ENCODE measurements at places on chromosomes 2 and 18. TPM values are rescaled to one million over a fixed set of nuclear protein-coding genes. Genes with fewer than 3 reads are reported as not detected.

DNA sequence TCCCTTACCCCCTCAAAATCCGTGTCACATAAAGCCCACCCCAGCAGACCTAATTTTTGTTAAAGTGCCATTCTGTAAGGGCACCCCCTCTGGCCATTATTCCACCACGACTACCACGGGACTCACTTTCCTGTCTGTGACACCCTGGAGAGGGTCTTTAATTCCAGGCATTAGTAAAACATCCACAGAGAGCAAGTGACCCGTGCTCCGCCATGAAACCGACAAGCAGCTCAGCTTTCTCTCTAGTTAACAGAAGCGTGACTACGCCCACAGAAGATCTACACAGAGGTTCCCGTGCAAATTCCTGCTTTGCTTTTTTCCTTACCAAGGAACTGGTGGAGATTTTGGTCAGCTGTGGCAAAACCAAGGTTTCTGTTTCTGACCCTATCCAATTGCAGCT lies 4.4 kb downstream of the SIGLEC15 start:
- no peak for DNase-seq
- no peaks in the 10 kb centered on the region for H3K27me3 ChIP-seq
- no peaks in the 10 kb centered on the region for H3K36me3 ChIP-seq
- peaks cover 14% of the 10 kb centered on the region for H3K4me1 ChIP-seq
- no peak overlapping the region for H3K27ac ChIP-seq

DNA sequence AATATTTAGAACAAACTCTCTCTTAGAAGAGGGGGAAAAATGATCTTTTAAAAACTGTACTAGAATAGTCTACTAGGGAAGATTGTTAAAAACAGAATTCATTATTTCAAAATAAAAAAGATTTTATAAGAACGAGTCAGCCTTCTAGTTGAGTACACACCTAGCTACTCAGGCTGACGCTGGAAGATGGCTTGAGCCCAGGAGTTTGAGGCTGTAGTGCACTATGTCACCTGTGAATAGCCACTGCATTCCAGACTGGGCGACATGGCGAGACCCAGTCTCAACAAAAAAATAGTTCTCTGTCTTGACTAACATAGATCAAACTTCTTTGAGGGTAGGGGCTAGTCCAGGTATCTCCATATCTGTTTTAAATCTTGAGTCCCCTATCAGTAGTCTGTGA lies 33.9 kb downstream of the ERLEC1 start:
- no peak for DNase-seq
- no peak overlapping the region for H3K4me3 ChIP-seq
- no peaks in the 10 kb centered on the region for H3K4me1 ChIP-seq
- peaks cover 41% of the 10 kb centered on the region for H3K36me3 ChIP-seq
- H3K27me3 ChIP-seq, result no peaks in the 10 kb centered on the region

The ZNF519 gene
- total RNA-seq, result 19.6 TPM

The MAT2A gene
- 249 TPM for total RNA-seq

DNA sequence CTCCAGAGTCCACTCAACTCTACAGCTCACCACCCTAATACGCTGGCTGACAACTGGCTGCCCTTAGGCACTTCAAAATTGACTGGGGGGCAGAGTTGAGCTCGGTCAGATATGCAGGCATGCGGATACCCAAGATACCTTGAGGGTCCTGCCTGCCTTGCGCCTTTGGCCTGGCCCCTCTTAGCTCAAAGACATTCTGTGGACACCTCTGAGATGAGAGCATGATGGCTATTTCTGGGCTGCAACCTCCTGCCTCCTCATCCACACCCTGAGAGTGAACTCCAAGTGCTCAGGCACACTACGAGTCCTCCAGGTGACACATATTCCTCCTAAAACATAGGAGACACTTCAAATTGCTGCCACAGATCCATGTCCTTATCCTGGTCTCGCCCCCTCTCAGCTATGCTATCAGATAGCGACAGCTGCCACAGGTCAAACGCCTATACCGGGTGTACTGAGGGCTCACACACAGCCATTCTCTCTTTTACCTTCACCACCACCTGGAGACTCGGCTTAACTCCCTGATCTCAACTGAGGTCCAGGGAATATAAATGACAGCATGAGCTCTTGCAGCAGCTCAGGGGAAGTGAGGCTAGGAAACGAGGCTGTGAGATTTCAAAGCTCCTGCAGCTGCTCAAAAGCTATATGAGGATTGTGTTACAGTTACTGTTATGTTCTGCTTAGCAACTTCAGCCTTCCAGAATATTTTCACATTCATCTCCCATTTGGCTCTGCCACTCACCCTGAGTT lies 60.5 kb upstream of the TEX51 start:
- H3K4me1 ChIP-seq, result no peaks in the 10 kb centered on the region
- H3K36me3 ChIP-seq, result no peaks in the 10 kb centered on the region
- no peak overlapping the region for H3K4me3 ChIP-seq
- no peaks in the 10 kb centered on the region for H3K27me3 ChIP-seq
- H3K27ac ChIP-seq, result no peak overlapping the region

GRCh38 chr18:64409511-64409910 lies 260.6 kb upstream of the LINC00305 start:
- H3K36me3 ChIP-seq, result no peaks in the 10 kb centered on the region
- no peak overlapping the region for H3K27ac ChIP-seq
- H3K4me1 ChIP-seq, result no peaks in the 10 kb centered on the region
- DNase-seq, result no peak

The SLC19A3 gene
- total RNA-seq, result 0.95 TPM

The THADA gene
- total RNA-seq, result 20.2 TPM

DNA sequence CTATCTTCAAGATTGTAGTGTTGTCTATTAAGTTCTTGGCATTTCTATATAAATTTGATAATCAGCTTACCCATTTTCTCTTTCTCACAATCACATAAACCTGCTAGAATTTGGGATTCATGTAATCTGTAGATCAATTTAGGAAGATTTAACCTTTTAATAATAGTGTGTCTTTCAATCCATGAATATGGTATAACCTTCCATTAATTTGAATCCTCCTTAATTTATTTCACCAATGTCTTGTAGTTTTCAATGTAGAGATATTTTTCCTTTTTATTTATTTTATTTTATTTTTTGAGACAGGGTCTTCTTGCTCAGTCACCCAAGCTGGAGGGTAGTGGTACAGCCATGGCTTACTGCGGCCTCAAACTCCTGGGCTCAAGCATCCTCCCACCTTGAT lies 20.2 kb downstream of the SANBR start:
- H3K4me3 ChIP-seq, result no peak overlapping the region
- no peaks in the 10 kb centered on the region for H3K4me1 ChIP-seq
- H3K36me3 ChIP-seq, result peaks cover 3% of the 10 kb centered on the region
- H3K27me3 ChIP-seq, result no peaks in the 10 kb centered on the region

- H3K27ac ChIP-seq, result no peak overlapping the region
- H3K4me3 ChIP-seq, result no peak overlapping the region
- DNase-seq, result no peak
- H3K27me3 ChIP-seq, result no peaks in the 10 kb centered on the region
Observed at GRCh38 chr2:129737660-129738527, 241.6 kb upstream of the RAB6C start.

The DPP4 gene
- 11.1 TPM for total RNA-seq

- H3K4me1 ChIP-seq, result no peaks in the 10 kb centered on the region
- no peak overlapping the region for H3K27ac ChIP-seq
- H3K4me3 ChIP-seq, result no peak overlapping the region
- no peak for DNase-seq
- H3K27me3 ChIP-seq, result no peaks in the 10 kb centered on the region
- no peaks in the 10 kb centered on the region for H3K36me3 ChIP-seq
Observed at GRCh38 chr2:237427769-237428506, 14.0 kb upstream of the COL6A3 start.

GRCh38 chr18:49743117-49743567 lies 70.2 kb downstream of the ACAA2 start:
- DNase-seq, result no peak
- H3K36me3 ChIP-seq, result no peaks in the 10 kb centered on the region
- H3K27ac ChIP-seq, result no peak overlapping the region
- H3K27me3 ChIP-seq, result no peaks in the 10 kb centered on the region

The AAK1 gene
- total RNA-seq, result 35.7 TPM

DNA sequence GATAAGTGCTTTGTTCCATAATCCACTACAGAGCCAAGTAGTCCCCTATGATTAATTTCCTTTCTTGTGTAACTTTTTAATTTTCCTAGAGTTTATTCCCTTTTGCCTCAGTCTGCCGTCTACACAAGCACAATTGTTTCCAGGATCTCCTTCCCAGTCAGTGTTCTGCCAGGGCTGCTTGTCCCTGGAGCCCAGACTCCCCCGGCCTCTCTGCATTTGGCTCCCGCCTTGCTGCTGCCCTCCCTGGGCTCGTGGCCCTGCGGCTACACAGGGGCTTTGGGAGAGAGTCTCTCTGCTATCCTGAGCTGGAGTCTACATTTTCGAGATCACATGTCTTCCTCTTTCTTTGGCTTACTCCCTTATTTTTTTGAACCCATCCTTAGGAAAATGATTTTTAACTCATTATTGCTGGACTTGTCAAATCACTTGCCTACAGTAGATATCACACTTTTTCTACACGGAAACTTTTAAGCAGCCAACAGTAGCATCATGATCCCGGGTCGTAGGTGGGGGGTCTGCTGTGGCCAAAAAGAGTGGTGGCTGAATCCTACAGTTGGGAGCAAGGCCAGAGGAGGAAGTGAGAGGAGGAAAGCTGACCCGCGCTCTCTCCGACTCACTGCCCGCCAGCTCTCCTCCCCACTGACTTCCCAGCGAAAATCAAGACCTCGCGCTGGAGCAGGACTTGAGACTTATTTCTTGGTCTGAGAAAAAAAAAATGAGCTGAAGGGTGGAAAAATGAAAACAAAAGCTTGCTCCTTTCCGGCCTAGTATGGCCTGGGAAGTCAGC lies 9.4 kb downstream of the FBLN7 start:
- no peaks in the 10 kb centered on the region for H3K36me3 ChIP-seq
- H3K4me1 ChIP-seq, result no peaks in the 10 kb centered on the region
- no peak overlapping the region for H3K4me3 ChIP-seq
- no peak for DNase-seq

GRCh38 chr2:230224458-230224857 lies 1.1 kb upstream of the SP140 start:
- no peak for DNase-seq
- no peaks in the 10 kb centered on the region for H3K36me3 ChIP-seq
- no peaks in the 10 kb centered on the region for H3K4me1 ChIP-seq
- H3K27ac ChIP-seq, result no peak overlapping the region

- no peaks in the 10 kb centered on the region for H3K4me1 ChIP-seq
- no peaks in the 10 kb centered on the region for H3K27me3 ChIP-seq
- DNase-seq, result no peak
- H3K27ac ChIP-seq, result no peak overlapping the region
- no peak overlapping the region for H3K4me3 ChIP-seq
Observed at GRCh38 chr18:25701821-25702220, 349.9 kb upstream of the ZNF521 start.

DNA sequence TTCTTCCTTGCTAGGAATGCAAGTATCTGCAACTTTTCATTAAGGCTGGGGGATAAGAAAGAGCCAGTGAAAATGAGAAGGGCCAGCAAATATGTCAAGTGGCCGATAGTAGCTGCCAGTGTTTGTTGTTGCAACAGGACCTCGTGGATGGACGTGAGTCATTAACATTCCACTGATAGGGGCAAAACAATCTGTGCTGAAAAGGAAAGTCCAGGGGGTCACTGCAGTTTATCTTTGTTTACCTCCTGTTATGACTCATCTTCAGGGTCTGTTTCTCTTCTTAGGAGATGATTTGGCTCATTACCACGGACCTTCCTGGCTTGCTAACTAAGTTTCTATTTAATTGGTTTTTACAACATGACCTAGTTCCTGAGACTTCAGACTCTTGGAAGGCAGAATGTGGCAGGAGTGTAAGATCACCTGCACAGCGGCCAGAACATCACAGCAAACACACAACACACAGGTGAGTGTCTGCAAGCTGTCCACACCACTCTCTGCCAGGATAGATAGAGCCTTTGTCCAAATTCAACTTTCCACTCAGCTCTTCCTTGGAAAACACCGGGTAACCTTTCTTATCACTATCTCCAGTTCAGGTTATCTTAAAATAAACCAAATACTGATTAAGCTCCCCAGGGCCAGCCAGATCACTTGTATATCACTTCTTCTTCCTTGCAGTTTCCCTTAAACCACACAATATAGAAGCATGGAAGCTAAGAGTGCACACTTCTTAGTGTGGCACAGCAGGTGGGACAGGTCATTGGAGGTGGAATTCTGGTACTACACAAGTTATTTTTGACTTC lies 157.5 kb upstream of the LMAN1 start:
- peak overlapping the region; percentile 82 for H3K27ac ChIP-seq
- H3K36me3 ChIP-seq, result no peaks in the 10 kb centered on the region
- peaks cover 65% of the 10 kb centered on the region for H3K4me1 ChIP-seq
- H3K27me3 ChIP-seq, result no peaks in the 10 kb centered on the region

The ANKRD44 gene
- 37.1 TPM for total RNA-seq

The VRK2 gene
- total RNA-seq, result 24.4 TPM

- no peaks in the 10 kb centered on the region for H3K27me3 ChIP-seq
- H3K27ac ChIP-seq, result peak overlapping the region; percentile 75
- DNase-seq, result no peak
- H3K4me1 ChIP-seq, result peaks cover 78% of the 10 kb centered on the region
- no peak overlapping the region for H3K4me3 ChIP-seq
Observed at GRCh38 chr2:60538101-60538500, 15.4 kb downstream of the BCL11A start.

DNA sequence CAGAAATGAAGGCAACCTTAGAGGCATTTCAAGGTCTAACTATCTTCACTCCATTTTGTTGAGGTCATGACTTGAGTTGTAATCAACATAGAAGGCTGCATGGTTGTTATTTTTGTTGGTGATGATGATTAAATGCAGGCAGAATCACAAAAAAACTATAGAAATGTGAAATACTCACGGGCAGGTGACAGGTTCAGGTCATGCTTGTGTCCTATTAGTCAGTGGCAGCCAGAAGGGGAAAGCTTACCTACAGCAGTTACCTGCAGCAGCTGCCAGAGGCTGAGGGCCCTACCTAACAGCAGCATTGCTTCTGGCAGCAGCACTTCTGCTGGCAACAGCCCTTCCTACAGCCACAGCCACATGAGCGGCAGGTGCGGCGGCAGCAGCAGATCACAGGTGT lies 394 bp downstream of the SCYGR3 start:
- H3K4me1 ChIP-seq, result no peaks in the 10 kb centered on the region
- no peak overlapping the region for H3K4me3 ChIP-seq
- no peaks in the 10 kb centered on the region for H3K27me3 ChIP-seq
- DNase-seq, result no peak
- H3K27ac ChIP-seq, result no peak overlapping the region
